ENCODE measurements at places on chromosomes 4 and X. TPM values are rescaled to one million over a fixed set of nuclear protein-coding genes. Genes with fewer than 3 reads are reported as not detected.

DNA sequence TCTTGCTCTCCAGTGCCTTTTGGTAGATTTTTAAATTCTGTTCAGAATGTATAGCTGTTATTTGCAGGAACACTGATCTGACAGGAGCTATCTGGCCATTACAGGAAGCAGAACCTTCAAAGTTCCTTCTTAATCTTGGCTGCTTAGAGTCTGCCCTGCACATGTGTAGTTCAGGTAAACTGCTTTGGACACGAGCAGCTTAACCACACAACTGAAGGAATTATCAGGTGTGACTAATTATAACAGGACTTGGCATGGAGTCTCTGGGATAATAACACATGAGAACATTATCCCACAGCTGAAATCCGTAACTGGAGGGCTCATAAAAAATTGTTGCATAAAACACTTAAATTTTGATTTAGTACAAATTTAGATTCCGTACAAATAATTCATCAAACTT, 11.6 kb upstream of the ING2 start:
- DNase-seq, result no peak

The BEND4 gene
- total RNA-seq, result 2.1 TPM

DNA sequence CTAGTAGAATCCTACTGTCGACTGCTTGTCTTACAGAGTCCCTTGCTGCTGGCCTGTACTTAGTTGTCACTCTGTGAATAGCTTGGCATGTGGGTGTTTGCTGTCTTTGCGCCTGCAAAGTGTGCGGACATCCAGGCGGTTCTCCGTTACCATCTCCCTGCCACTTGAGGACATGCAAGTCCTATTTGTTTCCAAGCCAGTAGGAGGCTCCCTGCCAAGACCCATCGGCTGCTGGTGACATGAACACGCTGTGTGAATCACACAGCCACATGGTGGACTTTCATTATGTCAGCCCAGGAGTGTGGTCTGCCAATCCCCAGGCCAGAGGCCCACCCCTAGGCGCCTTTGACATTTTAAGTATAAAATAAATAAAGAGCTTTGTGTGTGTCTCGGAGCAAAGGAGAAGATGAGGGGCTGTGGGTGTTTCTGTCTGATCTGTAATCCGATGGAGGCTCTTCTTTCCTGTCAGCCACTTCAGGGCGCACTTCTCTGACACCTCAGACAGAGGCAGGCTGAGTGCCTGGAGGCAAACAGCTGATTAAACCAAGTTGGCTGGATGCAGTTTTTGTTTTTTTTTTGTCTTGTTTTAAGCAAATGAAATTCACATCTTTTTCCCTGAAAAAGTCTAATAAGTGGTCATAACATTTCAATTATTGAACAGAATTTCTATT, 51.5 kb downstream of the ALPK1 start:
- DNase-seq, result no peak

The GABRQ gene
- total RNA-seq, result 1.5 TPM

The ENOPH1 gene
- total RNA-seq, result 35.7 TPM

GRCh38 chr4:84362896-84363655, 136.0 kb downstream of the NKX6-1 start:
- DNase-seq, result no peak

DNA sequence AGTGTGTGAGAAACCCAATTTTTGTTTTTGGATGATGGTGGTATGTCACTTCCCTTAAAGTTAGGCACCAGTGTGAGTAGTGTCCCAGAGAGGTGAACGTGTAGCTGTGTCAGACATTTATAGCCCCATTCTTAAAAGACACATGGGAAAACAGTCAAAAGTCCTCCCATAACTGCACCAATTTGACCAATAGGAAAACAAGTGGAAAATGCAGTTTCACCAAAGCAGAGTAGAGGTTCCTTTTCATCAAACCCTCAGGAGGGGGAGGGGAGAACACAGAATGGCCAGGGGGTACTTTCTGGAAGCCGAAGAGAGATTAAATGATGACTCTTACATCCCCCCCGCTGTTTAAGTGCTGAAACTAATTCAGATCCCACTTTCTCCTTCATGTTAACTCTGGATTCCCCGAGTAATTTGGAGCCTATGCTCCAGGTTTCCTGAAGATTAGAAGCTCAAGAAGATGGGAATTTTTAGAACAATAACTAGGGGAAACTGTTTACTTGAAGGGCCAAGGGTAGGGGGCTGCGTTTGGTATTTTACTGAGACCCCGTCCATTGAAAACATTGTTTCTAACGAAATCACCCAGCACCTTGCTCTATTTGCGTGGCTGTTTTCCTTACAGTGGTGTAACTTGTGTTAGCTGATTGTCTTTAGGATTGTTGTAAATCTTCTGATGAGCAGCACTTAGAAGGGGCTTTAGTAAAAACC, 2.1 kb upstream of the LEF1 start:
- no peak for DNase-seq

The TBC1D9 gene
- total RNA-seq, result 68.0 TPM

DNA sequence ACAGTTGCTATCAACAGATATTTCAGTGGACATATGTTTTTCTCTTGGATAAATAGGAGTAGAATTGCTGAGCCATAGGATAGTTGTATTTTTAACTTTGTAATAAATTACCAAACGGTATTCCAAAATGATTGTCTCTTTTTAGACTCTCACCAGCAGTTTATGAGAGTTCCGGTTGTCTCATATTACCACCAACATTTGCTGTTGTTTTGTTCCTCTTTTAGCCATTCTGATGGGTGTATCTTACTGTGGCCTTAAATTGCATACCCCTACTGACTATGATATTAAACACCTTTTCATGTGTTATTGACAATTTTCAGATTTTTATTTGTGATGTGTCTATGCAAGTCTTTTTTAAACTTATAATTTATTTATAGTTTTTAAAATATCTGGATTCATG, 39.7 kb downstream of the SNX25 start:
- DNase-seq, result no peak

DNA sequence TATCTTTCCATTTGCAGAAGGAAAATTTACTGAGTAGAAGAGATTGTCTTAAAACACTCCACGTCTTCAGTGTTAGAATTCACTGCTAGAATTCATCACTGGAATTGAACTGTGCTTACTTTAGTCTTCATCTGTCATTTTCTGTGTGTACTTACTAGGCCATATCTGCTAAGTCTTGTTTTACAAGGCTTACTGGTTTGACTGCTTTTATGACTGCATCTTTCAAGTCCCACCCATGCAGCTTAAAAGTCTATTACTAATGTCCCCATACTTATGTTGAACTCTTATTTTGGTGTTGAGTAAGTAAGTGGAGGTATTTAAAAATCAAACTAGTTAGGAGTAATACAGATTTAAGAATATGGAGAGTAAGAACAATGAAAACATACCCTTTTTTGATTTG, 14.6 kb downstream of the CLCN3 start:
- DNase-seq, result peak; percentile 77

DNA sequence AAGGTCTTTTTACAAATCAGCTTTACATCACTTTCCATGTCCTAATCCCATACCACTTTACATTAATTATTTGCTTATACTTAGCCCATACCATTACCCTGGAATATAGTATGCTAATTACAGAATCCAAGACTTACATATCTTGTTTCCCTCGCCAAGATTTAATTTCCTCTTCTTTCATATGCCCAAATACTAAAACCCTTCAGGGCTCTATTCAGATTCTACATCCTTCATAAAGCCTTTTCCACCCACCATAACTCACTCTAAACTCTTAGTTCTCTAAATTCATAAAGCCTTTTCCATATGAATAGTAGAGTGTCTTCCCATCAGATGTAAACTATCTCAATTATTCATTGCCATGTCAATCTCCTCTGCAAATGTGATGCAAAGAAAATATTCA, 390.7 kb downstream of the STPG2 start:
- DNase-seq, result no peak

- no peak for DNase-seq
These were observed 61.9 kb upstream of the MTM1 start for GRCh38 chrX:150506486-150506885.

GRCh38 chr4:182826391-182826790, 90.8 kb downstream of the DCTD start:
- no peak for DNase-seq

The CSN1S1 gene
- total RNA-seq, result not detected

The ASB5 gene
- 40.0 TPM for total RNA-seq

The FAM184B gene
- total RNA-seq, result 0.11 TPM

DNA sequence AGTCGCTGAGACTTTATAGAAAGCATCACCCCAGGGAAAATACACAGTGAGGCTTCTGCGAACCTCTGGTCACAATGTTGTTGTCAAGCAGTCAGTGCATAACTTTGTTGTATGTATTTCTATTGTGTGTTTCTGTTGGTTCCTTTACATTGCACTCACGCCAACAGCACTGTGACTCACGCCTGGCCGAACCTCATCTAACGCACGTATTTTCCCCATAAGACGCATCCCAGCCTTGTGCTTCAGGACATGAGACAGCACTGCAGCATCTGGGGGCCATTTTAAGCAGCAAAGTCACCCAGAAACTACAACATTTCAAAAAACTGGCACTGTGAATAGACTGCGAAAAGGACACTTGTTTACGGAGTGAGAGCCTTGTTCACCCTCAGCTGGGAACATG, 30.6 kb downstream of the TBL1X start:
- no peak for DNase-seq

DNA sequence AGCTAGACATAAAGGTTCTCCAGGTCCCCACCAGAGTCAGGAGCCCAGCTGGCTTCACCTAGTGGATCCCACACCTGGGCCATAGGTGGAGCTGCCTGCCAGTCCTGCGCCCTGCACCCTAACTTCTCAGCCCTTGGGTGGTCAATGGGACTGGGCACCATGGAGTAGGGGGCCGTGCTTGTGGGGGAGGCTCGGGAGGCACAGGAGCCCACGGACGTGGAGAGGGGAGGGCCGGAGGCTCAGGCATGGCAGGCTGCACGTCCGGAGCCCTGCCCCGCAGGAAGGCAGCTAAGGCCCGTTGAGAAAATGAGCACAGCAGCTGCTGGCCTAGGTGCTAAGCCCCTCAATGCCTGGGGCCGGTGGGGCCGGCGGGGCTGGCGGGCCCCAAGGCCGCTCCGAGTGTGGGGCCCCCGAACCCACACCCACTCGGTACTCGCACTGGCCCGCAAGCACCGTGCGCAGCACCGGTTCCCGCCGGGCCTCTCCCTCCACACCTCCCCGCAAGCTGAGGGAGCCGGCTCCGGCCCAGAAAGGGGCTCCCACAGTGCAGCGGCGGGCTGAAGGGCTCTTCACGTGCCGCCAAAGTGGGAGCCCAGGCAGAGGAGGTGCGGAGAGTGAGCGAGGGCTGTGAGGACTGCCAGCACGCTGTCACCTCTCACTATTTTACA, 291.1 kb downstream of the KLHL4 start:
- no peak for DNase-seq
